Lung (tissue), 17 donors: ENCODE measurements at places on chromosomes 2 and 18. TPM values are rescaled to one million over a fixed set of nuclear protein-coding genes. Genes with fewer than 3 reads are reported as not detected.

DNA sequence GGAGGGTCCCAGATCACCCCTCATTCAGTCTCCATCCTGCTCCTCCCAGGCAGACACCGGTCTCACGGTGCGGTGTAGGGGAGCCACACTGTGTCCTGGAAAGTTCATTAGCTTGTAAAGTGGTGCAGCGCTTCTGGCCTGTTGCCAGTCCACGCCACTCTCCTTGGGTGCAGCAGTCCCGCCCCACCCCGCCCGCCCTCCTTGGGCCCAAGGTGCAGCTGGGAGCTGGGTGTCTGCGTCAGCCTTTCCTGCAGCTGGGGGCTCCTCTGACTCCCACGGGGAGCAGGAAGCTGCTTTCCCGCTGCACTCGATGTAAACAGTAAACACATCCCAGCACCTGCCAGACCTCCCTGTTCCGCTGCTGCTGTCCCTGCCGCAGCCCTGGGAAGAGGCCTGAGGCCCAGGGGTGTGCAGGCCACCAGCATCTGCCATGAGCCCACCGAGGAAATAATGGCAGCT lies 53.8 kb upstream of the ASB18 start:
- no peak overlapping the region for H3K27ac ChIP-seq
- H3K36me3 ChIP-seq: no peaks in the 10 kb centered on the region
- peak; percentile 33 for DNase-seq
- H3K4me3 ChIP-seq: no peak overlapping the region

TSN gene
- total RNA-seq: 50.1 TPM

GRCh38 chr2:126885751-126886210 lies 12.9 kb upstream of the TEX51 start:
- no peak overlapping the region for H3K27ac ChIP-seq
- no peak overlapping the region for H3K4me3 ChIP-seq
- H3K36me3 ChIP-seq: no peaks in the 10 kb centered on the region
- H3K27me3 ChIP-seq: no peaks in the 10 kb centered on the region
- peak; percentile 74 for DNase-seq

- H3K4me1 ChIP-seq: peaks cover 5% of the 10 kb centered on the region
- H3K4me3 ChIP-seq: no peak overlapping the region
- DNase-seq: no peak
- H3K27ac ChIP-seq: no peak overlapping the region
- no peaks in the 10 kb centered on the region for H3K36me3 ChIP-seq
These were observed 83.5 kb downstream of the HRH4 start for GRCh38 chr18:24543795-24544498.
